Transverse colon (tissue), 4 donors: ENCODE measurements at places on chromosomes 4 and X. TPM values are rescaled to one million over a fixed set of nuclear protein-coding genes. Genes with fewer than 3 reads are reported as not detected.

The MAGEA10 gene
- total RNA-seq = not detected

The TMPRSS11F gene
- total RNA-seq = not detected

The PF4V1 gene
- total RNA-seq = not detected

The MSANTD1 gene
- 0.80 TPM for total RNA-seq

The UGT2B15 gene
- total RNA-seq = 2.6 TPM

The MAP9 gene
- total RNA-seq = 4.4 TPM

The CHIC1 gene
- total RNA-seq = 10.2 TPM

The F8A2 gene
- not detected for total RNA-seq

The MAGEB10 gene
- total RNA-seq = not detected

The TMEM35A gene
- total RNA-seq = 6.8 TPM

The CYP4V2 gene
- total RNA-seq = 44.0 TPM

The PGAM4 gene
- not detected for total RNA-seq

The CENPU gene
- 1.5 TPM for total RNA-seq

The RRH gene
- not detected for total RNA-seq

The MAGEB6 gene
- not detected for total RNA-seq

The DMRTC1 gene
- not detected for total RNA-seq

The GPC3 gene
- 0.82 TPM for total RNA-seq

The CD38 gene
- 2.7 TPM for total RNA-seq

The NUDT11 gene
- 0.80 TPM for total RNA-seq

The ATP6AP1 gene
- 26.5 TPM for total RNA-seq

The MORC4 gene
- total RNA-seq = 19.1 TPM

The TRIM60 gene
- not detected for total RNA-seq

The XAGE1B gene
- total RNA-seq = not detected

The ARMCX1 gene
- total RNA-seq = 15.6 TPM

The ACTRT1 gene
- not detected for total RNA-seq

The GALNT7 gene
- 124 TPM for total RNA-seq

The PLS3 gene
- 31.6 TPM for total RNA-seq

The EDA gene
- 0.60 TPM for total RNA-seq

The HADH gene
- total RNA-seq = 112 TPM

The VGLL1 gene
- not detected for total RNA-seq

The MID2 gene
- total RNA-seq = 76.6 TPM

The SOWAHB gene
- total RNA-seq = 63.2 TPM

The SOX3 gene
- total RNA-seq = not detected

The TEX11 gene
- total RNA-seq = not detected

The ARHGAP24 gene
- total RNA-seq = 15.9 TPM

The ZAR1 gene
- total RNA-seq = not detected
